Left lung (tissue), 14 donors: ENCODE measurements at places on chromosomes 16 and 17. TPM values are rescaled to one million over a fixed set of nuclear protein-coding genes. Genes with fewer than 3 reads are reported as not detected.

CIITA gene
- total RNA-seq, result 49.0 TPM

FA2H gene
- 6.5 TPM for total RNA-seq

EFNB3 gene
- 3.1 TPM for total RNA-seq

SLFN11 gene
- total RNA-seq, result 92.7 TPM

WNT3 gene
- total RNA-seq, result 3.0 TPM

DNA sequence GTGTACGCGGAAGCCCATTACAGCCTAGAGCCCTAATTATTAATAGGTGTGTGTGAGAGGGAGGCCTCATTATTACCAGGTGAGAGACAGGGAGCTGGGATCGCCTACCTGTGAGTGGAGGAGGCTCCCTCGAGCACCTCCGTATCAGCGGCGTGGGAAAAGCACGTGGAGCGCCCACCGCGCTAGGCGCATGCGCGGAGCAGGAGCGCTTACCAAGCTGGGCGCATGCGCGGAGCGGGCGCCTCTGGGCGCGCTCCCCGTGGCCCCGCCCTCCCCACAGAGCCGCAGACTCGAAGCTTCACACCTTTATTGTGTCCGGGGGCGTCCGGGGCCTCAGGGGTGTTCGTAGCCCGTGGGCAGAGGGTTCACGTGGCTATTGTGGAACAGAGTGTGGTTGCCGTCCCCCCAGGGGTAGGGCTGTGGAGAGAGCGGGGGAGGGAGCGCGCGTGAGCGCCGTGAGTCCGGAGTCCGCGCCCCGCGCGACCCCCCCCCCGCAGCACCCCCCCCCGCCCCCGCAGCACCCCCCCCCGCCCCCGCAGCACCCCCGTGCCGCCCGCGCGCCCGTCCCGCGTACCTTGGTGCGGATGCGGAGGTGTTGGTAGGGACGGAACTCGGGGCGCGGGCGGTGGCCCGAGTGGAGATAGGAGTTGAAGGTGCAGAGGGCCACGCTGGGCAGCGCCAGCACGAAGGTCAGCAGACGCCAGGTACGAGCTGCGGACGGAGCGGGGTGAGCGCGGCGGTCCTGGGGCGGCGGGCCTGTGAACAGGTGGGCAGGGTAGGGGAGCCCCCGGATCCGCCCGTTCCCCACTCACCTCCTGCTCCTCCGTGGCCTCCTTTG, 500 bp downstream of the COX6A2 start:
- peak overlapping the region; percentile 32 for H3K4me3 ChIP-seq
- DNase-seq, result peak; percentile 45
- peaks cover 4% of the 10 kb centered on the region for H3K4me1 ChIP-seq
- peaks cover 26% of the 10 kb centered on the region for H3K27me3 ChIP-seq

- H3K36me3 ChIP-seq, result peaks cover 22% of the 10 kb centered on the region
- H3K27ac ChIP-seq, result no peak overlapping the region
- no peaks in the 10 kb centered on the region for H3K4me1 ChIP-seq
- no peak for DNase-seq
- H3K4me3 ChIP-seq, result no peak overlapping the region
Observed at GRCh38 chr17:37317867-37318266, 57.9 kb upstream of the C17orf78 start.

- H3K27ac ChIP-seq, result no peak overlapping the region
- no peaks in the 10 kb centered on the region for H3K27me3 ChIP-seq
- H3K4me3 ChIP-seq, result no peak overlapping the region
- H3K4me1 ChIP-seq, result no peaks in the 10 kb centered on the region
- no peak for DNase-seq
Observed at GRCh38 chr17:67680445-67681224, 37.1 kb upstream of the NOL11 start.

DNA sequence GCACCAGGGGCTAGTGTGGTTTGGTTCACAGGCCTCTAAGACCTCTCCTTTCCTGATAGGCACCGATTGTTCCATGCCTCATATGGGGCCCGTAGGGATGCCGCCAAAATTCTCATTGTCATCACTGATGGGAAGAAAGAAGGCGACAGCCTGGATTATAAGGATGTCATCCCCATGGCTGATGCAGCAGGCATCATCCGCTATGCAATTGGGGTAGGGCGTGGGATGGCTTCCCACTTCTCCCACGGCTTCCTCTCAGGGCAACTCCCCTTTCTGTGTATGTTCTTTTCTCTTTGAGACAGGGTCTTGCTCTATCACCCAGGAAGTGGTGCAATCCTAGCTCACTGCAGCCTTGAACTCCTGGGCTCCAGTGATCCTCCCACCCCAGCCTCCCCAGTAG, 5.3 kb downstream of the ITGAX start:
- H3K36me3 ChIP-seq, result peaks cover 24% of the 10 kb centered on the region
- peaks cover 12% of the 10 kb centered on the region for H3K27me3 ChIP-seq
- H3K4me1 ChIP-seq, result peaks cover 49% of the 10 kb centered on the region

DNA sequence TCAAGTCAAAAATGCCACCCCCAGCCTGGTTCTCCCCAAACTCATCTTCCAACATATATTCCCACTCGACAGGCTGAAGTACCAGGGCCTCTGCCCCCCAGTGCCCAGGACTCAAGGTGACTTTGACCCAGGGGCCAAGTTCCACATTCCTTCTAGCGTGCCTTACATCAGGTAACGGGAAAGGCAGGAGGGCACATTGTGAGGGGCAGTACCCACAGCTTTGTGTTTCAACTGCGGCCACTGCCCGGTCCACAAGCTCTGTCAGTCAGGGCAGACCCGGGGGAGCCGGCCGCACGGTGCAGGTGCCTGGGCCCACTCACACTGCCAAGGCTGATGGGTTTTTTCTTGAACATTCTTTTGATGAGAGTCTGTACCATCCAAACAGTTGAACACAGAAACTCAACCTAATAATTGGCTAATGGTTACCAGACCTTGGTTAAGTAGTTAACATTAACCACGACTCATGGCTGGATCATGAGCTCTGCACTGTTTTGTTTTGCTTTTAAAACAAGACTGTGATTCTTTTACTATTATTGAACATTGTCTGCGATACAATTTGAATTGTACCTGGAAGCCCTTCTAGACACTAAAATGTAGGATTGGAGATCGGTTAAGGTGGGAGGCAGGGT, 17.6 kb downstream of the ACE start:
- no peak overlapping the region for H3K27ac ChIP-seq
- peaks cover 9% of the 10 kb centered on the region for H3K4me1 ChIP-seq
- H3K4me3 ChIP-seq, result no peak overlapping the region
- DNase-seq, result no peak
- no peaks in the 10 kb centered on the region for H3K27me3 ChIP-seq
- H3K36me3 ChIP-seq, result no peaks in the 10 kb centered on the region

DNA sequence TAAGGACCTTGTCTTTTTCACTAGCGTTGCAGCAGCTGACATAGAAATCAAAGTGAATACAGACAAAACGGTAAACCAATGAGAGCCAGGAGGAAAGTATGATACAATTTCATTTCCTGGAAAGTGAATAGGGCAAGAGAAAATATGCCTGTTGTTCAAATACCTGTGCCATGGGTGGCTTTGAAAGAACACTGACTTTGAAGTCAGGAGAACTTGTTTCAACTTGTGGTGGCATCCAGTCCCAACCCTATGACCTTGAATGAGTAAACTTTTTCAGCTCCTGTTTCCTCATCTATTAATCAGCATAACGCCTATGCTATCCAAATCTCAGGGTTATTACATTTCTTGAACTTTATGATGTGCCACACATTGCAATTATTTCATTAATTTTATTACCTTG, 173.7 kb upstream of the HS3ST3A1 start:
- no peaks in the 10 kb centered on the region for H3K36me3 ChIP-seq
- no peaks in the 10 kb centered on the region for H3K27me3 ChIP-seq
- no peak for DNase-seq
- no peak overlapping the region for H3K27ac ChIP-seq

DNA sequence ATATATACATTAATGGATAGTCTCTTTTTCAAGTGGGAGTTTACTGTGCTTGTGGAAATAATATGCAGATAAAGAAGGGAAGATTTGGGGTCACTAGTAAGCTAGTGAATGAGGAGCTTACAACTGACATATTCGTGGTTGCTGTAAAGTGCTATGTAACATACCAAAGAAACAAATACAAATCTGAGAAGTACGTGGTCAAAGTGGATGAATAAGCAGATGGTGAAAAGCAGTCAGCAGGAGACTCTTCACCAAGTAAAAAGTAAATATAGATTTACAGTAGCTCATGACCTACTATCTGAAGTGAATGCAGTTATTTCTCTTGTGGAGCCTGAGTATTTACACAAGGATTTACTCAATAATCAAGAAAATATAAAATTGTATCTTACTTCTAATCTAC, 136.6 kb upstream of the ELAC2 start:
- no peak for DNase-seq
- H3K27me3 ChIP-seq, result no peaks in the 10 kb centered on the region
- no peak overlapping the region for H3K4me3 ChIP-seq
- H3K4me1 ChIP-seq, result no peaks in the 10 kb centered on the region
- no peak overlapping the region for H3K27ac ChIP-seq
- H3K36me3 ChIP-seq, result no peaks in the 10 kb centered on the region

- H3K27me3 ChIP-seq, result no peaks in the 10 kb centered on the region
- peaks cover 6% of the 10 kb centered on the region for H3K36me3 ChIP-seq
- H3K4me1 ChIP-seq, result no peaks in the 10 kb centered on the region
- no peak overlapping the region for H3K4me3 ChIP-seq
Observed at GRCh38 chr17:20267459-20267842, 199.9 kb downstream of the LGALS9B start.

- no peaks in the 10 kb centered on the region for H3K27me3 ChIP-seq
- H3K4me1 ChIP-seq, result no peaks in the 10 kb centered on the region
- no peak overlapping the region for H3K27ac ChIP-seq
- no peak overlapping the region for H3K4me3 ChIP-seq
- DNase-seq, result no peak
Observed at GRCh38 chr17:73628642-73629552, 15.3 kb downstream of the SDK2 start.

GRCh38 chr16:67235816-67236562, 9.1 kb downstream of the TMEM208 start:
- H3K27ac ChIP-seq, result no peak overlapping the region

- peaks cover 5% of the 10 kb centered on the region for H3K4me1 ChIP-seq
- H3K27me3 ChIP-seq, result no peaks in the 10 kb centered on the region
- peak overlapping the region; percentile 91 for H3K27ac ChIP-seq
- H3K4me3 ChIP-seq, result peak overlapping the region; percentile 56
- peak; percentile 91 for DNase-seq
Observed at GRCh38 chr17:28710861-28711722, 596 bp downstream of the PROCA1 start.
